ENCODE measurements at places on chromosomes 3 and 15. TPM values are rescaled to one million over a fixed set of nuclear protein-coding genes. Genes with fewer than 3 reads are reported as not detected.
A peak's percentile ranks its signal among the peaks of the same experiment; 100 is the strongest.

DNA sequence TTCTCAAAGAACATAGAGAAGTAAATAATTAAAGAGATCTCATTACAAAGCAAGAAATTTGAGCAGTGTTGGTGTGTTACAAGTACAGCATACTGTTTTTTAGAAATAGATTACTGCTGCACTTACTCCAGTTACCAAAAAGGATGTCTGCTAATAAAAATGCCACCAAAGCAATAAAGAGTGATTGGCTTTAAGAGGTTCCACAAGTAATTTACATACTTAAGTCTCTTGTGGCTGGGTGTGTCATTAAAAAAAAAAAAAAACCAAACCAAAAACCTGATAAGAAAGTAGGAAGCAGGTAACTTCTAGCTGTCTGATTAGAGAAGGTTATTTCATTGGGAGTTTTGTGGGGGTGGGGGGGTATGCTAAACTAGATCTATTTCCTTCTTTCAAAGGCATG is 15.2 kb downstream of the RAB11A start:
- DNase-seq, result no peak

GRCh38 chr15:25947323-25948314 is 84.5 kb upstream of the ATP10A start:
- DNase-seq, result peak; percentile 77

Gene SEMA7A
- total RNA-seq, result 7.0 TPM

- DNase-seq, result no peak
Observed at GRCh38 chr3:29079358-29079757, 201.5 kb upstream of the RBMS3 start.

GRCh38 chr3:120147072-120147871 is 53.0 kb upstream of the GSK3B start:
- peak; percentile 41 for DNase-seq

DNA sequence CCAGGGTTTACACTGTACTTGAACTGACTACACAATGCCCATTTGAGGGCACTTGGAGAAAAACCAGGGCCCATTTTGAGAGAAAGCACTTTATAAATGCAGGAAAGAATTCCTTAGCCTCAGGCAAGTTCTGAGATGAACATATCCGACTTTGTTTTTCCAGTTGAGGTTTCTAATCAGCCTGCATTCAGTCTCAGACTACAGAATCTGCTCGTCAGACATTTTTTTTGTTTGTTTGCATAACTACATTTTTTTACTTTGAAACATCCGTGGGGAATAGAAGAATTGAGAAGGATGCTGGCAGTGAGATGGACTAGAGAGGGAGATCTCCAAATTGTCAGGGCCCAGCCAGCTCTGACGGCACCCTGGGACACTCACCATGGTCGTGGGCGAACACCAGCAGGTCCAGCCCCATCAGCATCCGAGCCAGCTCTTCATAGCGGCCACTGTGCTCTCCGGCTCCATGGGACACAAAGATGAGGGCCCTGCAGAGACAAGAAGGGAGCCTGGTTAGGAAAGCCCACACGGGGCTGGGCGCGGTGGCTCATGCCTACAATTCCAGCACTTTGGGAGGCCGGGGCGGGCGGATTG is 40.8 kb downstream of the MGLL start:
- DNase-seq, result no peak

Gene ZCWPW2
- total RNA-seq, result 0.31 TPM

Gene CDHR4
- total RNA-seq, result not detected

Gene SNTN
- total RNA-seq, result not detected

Gene PEAK1
- 21.2 TPM for total RNA-seq

- DNase-seq, result no peak
Observed at GRCh38 chr3:106792716-106793115, 584.5 kb upstream of the CCDC54 start.

Gene NLGN1
- total RNA-seq, result 5.5 TPM

Gene TLR9
- total RNA-seq, result not detected

DNA sequence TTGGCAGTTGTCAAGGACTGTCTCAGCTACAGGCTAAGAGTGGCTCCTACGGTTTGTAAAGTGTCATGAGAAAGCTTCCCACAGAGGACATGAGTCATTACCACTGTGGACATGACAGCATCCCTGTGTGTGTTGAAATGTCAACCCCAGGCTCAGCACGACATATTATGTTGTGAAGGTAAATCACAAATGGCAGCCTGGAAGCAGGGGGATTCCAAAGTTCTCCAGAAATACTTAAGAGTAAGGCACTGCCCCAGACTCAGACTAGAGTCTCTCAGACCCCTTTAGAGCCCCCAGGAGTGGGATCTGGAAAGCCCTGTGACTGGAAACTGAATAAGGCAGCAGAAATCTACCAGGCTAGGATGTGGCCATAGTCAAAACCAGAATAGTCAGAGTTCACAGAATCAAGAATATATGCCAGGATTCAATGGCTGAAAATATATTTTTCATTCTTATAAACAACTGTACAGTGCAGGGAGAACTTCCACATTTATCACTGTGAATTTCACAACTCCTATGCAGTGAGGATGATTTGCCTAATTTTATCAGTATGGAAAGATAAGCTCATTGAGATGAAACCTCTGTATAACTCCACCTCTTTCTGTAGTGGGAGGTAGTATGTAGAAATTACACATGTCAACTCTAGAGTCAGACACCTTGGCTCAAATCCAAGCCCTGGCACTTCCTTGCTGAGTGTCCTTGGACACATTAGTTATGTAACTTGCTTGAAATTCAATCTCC is 237.1 kb upstream of the CFAP20DC start:
- no peak for DNase-seq

DNA sequence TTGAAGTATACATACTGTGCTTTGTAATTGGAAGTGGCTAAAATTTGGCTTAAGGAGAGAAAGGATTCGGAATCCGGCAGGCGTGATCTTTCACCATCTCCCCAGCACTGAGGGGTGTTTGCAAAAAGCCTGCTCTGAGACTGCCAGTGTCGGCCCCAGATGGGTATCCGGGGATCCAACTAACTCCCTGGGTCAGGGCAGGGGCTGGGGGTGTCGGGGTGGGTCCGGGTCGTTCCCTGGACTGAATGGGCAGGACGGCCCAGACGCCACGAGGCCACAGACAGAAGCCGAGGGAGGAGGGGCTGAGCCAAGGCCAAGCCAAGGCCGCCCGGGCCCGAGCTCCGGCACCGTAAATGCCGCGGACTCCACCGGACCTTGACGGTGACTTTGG is 349 bp downstream of the PPIB start:
- no peak for DNase-seq

Gene ASB14
- not detected for total RNA-seq
